ENCODE measurements at places on chromosomes 3 and 15.

DNA sequence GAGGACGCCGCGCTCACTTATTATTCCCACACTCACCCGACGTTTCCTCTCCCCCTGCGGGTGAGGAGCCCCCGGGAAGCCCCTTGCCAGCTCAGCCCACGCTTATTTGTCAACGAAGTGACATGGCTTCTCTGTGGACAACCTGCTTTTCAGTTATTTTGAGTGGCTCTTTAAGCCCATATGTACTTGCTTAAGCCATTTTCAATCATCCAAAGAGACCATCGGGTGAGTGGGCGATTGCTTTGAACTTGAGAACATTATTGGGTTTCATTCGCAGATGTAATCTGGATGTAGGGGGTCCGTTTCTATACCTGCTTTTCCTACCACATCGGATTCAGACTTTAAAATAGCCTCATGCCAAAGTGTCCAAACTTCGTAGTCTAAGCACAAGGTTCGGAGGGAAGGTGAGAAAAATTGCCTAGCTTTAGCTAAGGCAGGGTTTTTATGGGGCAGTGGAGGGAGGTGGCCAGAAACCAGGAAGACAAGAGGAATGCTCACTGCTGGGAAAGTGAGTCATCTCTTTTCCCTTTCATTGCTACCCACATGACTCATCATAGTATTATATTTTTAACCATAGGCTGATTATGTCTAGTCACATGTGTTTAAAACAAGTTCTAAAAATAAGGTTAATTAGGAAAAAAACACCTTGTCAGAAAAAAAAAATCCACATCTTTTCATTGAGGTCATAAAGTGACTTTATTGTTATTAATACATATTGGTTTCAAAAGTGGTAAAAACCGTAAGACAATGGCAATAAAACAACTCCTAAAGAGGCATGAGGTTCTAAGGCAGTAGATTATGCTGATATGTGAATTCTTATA, 773.1 kb upstream of the NR2F2 start:
- no peak for DNase-seq

DNA sequence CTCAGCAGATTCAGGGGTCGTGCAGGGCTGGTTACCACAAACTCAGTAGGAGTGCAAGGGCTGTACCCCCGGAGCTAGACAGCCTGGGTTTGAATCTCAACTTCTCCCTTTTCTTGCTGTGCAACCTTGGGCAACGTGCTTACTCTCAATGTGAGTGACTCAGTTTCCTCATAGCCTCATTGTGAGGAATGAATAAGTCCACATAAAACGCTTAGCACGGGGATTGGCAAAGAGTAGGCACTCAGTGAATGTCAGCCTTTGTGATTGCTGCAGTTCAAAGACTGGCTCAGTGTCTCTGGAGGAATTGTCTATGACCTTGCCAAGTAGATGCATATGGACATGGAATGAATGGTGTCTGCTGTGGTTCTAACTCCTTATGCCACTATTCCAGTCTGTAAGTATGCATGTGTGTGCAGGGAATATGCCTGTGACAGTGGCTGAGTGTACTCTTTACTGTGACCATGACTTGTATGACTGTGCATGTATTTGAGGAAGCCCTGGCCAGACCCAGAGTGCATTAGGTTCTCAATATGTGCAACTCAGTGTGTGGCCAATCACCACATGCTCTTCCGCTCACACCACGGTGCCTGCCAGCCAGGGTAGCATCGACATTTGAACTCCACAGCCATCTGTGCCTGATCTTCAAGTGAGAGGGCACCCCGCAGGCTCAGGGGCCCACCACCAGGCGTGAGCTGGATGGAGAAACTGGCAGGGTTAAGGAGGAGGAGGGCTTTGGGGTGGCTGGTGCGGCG, 900 bp upstream of the HYAL3 start:
- no peak for DNase-seq

GRCh38 chr3:28934126-28934813, 346.6 kb upstream of the RBMS3 start:
- DNase-seq: no peak

- DNase-seq: no peak
Measured at GRCh38 chr15:58873267-58873666, 60.2 kb downstream of the SLTM start.

DNA sequence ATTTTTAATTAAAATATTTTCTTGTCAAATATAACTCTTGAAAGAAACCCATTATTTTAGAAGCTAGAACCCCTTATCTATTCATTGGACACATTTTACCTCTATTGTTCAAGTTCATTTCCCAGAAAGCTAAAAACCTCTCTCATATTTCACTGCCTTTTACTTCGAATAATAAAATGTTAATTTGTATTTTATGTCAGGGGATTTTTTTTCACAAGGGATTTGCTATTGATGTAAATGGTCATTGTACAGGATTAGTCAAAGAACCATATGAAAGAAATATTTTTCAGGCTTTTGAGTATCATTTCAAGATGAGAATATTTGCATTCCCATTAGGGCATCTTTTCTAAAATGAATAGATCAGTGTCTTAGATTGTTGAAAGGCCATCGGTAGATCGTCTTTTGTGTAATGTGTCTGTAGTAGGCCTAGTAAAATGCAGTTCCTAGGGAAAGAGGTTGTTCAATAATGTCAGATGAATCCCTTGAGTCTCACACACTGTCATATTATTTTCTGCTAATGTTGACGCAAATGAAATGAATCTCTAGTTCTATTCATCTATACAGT, 114.5 kb downstream of the ROBO1 start:
- DNase-seq: no peak

DNA sequence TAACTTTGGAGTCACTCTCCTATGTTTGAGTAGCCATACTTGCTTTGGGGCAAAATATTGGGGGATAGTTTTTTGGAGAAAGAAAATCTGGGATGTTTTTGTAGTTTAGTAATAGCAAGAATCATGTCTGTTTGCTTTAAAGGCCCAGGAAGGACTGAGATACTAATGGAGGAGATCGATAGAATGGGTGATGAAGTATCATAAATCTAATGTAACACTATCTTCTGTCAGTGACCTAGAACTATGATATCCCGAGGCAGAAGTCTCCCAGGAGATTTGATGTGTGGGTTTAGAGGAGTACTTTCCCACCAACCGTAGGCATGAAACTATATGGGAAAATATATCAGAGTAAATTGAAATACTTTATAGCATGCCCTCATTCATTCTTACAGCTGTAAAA, 21.0 kb upstream of the NFKBIZ start:
- DNase-seq: no peak

- DNase-seq: no peak
Measured at GRCh38 chr3:39542588-39542988, 75.1 kb downstream of the MOBP start.

DNA sequence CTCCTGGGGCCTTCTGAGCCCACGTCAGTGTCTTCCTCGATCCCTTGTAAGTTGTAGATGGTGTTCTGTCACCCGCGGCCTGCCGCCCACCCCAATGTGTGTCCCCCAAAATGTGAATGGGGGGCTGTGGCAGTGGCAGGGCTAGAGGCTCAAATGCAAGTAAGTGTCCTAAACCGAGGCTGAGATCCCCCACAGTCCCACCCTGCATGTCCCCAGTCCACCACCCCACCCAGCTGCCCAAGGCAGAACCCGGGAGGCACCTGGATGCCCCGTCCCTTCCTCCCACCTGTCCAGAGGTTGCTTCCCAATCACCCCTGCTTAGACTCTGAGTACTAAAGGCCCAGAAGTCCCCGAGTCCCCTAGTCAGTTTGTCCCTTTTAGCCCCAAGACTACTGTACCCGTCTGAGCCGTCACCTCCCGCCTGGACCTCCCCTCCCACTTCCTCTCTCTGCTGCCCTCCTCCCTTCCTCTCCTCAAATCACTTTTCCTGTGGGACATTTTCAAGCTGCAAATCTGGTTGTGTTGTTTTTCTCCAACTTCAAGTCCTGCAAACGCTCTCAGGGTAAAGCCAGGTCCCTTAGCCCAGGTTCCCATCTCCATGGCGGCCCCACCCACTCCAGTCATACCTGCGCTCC, 11.8 kb upstream of the PLXND1 start:
- no peak for DNase-seq

DNA sequence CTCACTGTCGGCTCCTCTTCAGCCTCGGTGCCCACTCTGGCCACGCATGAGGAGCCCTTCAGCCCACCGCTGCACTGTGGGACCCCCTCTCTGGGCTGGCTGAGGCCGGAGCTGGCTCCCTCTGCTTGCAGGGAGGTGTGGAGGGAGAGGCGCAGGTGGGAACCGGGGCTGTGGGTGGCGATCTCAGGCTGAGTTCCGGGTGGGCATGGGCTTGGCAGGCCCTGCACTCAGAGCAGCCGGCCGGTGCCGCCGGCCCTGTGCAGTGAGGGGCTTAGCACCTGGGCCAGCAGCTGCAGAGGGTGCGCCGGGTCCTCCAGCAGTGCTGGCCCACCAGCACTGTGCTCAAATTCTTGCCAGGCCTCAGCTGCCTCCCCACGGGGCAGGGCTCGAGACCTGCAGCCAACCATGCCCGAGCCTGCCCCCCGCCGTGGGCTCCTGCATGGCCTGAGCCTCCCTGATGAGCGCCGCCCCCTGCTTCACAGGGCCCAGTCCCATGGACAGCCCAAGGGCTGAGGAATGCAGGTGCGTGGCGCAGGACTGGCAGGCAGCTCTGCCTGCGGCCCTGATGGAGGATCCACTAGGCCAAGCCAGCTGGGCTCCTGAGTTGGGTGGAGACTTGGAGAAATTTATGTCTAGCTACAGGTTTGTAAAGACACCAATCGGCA, 899.1 kb downstream of the SI start:
- no peak for DNase-seq

GRCh38 chr3:172100482-172100881, 61.1 kb downstream of the FNDC3B start:
- DNase-seq: no peak

GRCh38 chr3:61649381-61650170, 88.2 kb downstream of the PTPRG start:
- no peak for DNase-seq

DNA sequence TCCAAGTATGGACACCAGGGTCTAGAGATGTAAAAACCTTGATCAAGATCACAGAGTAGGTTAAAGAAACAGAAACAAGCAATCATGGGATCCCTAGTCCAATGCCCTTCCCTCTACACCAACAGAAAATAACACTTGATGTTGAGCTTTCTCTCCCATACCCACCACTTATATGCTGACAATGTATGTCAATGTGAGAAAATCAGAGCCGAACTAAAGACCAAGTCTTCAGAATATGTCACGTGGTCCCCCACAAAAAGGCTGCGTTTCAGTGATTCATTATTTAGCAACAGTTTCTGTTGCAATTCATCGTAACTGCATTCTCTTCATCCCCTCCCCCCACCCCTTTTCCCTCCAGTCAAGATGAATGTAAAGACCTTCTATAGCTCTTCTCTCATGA, 278.9 kb upstream of the STT3B start:
- DNase-seq: no peak

GRCh38 chr15:35810007-35810406, 264.0 kb upstream of the DPH6 start:
- no peak for DNase-seq

DNA sequence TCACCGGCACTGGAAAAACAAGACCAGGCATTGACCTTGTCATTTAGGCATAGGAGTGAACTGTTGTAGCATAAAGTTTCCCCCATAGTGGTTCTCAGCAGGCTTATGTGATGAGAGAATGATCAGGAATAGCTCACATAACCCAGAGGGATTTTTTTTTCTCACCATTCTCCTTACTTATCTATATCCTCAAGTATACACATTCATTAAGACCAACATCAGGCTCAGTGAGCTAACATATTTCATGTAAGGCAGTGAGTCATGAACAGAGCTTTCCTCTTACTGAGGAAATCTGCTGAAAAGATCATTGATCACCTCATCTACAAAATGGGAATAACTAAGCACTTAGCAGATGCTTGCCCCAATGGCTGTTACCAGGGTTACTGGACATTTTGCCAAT, 396.6 kb upstream of the TMCO5A start:
- DNase-seq: no peak

GRCh38 chr3:129855170-129855831, 38.2 kb downstream of the TMCC1 start:
- DNase-seq: no peak

GRCh38 chr3:196666001-196666867, 26.7 kb downstream of the NRROS start:
- no peak for DNase-seq

GRCh38 chr15:32649342-32649741, 7.8 kb downstream of the SCG5 start:
- DNase-seq: no peak

GRCh38 chr3:113070072-113070640, 79.4 kb downstream of the GTPBP8 start:
- no peak for DNase-seq

DNA sequence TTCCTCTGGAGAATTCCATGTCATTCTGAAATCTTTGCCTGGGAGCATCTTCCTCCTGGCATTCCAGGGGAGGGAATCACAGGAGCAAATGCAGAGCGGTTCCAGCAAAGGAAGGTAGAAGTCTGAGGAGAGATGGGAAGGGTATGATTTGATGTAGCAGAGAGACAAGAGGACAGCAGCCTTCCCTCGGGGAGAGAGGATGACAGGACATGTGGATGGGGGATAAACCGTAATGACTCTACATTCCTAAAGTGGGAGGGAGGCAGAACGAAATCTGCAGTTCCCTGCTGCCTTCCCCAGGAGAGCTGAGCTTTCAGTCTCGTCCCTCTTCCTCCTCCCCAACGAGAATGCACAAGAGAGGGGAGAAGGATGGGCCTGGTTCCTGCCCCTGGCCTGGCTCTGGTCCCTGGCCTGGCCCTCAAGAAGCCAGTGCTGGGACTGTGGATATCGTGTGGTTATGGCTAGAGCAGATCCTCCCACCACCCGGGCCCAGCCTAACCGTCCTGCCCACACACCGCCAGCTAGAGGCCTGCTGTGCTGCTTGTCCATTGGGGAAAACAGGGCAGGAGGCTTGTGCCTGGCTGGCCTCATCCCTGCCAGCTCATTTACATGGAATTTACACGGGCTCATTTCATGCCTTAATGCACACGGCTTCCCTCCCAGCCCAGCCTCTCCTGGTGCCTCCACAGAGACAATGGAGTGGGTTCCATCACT, 26.6 kb downstream of the SEMA7A start:
- no peak for DNase-seq

- DNase-seq: no peak
Measured at GRCh38 chr3:54756330-54756731, 171.5 kb downstream of the LRTM1 start.

DNA sequence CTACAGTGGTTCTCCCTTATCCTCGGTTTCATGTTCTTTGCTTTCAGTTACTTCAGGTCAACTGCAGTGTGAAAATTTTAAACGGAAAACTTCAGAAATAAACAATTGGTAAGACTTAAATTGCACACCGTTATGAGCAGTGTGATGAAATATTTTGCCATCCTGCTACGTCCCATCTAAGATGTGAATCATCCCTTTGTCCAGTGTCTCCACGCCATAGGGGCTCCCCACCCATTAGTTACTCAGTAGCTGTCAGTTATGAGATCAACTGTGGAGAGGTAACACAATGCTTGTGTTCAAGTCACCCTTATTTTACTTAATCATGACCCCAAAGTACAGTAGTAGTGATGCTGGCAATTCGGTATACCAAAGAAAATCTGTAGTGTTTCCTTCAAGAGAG, 47.4 kb downstream of the TJP1 start:
- DNase-seq: no peak

- no peak for DNase-seq
Measured at GRCh38 chr3:23920151-23920655, 3.3 kb downstream of the RPL15 start.
